Esophagus squamous epithelium (tissue), 5 donors: ENCODE measurements at places on chromosomes 2 and 18.

DNA sequence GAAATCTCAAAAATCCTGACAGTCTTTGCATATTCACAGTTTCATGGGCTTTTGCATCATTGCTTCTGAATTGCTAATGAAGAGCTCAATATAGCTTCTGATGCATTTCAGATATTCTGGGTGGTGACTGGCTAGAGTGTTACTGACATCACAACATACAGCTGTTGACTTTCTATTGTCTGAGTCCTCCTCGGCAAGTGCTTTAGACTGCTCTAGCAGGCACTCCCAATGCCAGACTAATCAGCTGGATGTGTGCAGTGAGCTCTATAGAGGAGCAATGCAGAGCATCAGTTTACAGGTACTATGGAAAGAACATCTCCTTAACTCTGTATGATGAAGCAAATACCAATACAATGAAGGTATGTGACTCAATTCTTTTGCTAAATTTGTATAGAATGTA is 54.9 kb downstream of the R3HDM1 start:
- DNase-seq, result no peak

GRCh38 chr18:13086906-13087305 is 95.7 kb downstream of the CEP192 start:
- DNase-seq, result no peak

- no peak for DNase-seq
These were observed 23.9 kb downstream of the PRKCE start for GRCh38 chr2:45675263-45675812.

- no peak for DNase-seq
These were observed 126.0 kb downstream of the NXPH2 start for GRCh38 chr2:138654146-138654545.

DNA sequence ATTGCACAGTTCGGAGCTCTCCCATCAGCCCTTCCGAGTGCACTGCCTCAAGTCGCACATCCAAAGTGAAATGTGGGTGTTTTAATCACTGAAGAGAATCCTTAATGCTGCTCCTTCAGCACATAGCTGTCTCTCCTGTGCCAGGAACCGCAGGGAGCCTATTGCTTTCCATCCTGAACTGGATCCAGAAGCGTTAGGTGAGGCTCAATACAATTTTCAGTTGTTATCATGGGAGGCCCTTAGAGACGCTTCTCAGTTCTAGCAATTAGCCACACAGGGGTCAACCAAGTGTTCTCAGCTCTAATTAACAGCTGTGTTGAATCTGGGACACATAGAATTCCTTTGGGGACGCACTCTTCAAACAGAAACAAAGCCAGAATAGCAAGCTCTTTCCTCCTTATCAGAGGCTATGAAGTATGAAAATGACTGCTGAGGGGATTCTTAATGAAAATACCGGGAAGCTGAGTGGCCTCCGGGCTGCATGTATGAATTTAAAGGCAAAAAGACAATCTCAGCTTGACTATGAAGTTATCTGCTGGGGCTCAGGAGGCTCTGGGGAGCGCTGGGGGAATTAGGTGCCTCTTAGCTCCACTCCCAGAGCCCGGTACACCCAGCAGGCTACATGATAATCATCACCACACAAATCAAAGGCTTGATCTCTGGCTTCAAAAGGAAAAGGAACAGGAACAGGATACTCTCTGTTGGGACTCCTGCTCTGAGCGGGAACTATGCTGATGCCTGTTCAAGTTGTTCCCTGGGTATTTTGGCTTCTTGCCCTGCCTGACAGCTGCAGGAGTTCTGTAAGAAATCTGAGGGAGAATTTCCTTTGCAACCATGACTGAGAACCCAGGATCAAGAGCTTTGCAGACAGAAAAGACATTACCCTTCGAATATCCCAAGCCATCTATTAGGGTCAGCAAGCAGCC is 55.4 kb upstream of the NCOA1 start:
- DNase-seq, result no peak

DNA sequence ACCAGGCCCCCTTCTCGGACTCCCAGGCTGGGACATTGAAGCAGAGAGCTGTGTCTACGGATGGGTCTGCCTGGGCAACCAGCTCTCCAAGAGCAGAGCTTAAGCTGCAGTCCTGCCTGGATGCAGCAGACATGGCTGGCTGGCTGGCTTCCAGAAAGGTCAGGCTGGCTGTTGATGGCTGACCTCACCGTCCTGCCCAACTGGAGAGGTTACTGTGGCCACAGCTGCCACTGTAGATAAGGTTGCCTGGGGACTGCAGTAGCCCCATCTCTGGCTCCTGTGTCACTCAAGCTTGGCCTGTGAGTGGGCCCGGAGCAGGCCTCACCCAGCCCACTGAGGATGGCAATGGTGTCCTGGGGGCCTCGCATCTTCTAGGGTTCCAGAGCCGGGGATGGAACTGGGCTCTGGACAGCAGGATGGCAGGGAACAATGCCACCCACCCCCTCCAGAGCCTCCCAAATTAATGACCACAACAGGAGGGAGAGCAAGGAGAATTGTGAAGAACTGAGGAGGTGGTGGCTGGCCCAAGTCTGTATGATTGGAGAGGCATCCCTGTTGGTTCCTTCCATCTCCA is 37.0 kb upstream of the FOSL2 start:
- DNase-seq, result no peak

DNA sequence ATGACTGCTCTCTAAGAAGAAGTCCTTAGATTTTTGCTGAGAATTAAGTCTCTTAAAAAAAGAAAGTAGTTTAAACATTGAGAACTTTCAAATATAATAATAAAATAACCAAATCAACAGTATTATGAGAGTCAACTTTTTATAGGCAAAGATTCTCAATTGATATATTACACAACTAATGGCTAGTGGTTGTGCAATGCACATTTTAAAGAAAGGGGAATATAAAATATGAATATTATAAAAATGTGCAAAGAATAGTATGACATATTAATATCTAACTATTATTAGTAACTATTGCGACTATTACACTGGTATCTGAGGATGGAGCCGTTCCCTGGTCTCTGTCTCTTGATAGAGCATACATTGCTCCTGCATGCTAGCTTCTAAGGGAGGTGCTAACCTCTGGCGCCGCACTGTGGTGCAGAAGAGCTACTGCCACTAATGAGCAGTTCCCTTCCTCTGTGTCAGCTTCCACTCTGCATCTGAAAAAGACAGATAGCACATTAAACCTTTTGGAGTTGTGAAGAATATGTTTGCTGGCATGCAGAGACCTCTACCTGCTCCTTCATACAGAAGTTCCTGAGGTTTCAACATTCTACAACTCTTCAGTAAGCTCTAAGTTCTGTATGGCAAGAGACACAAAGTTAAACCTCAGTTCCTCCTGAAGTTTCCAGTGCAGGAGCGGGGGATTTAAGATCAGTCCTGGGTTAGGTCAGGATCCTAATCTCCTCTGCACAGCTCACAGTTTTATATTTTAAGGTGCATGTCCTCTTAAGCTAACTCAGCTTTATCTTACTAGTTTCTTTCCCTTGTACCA is 3.5 kb upstream of the SLC9A2 start:
- DNase-seq, result no peak

- no peak for DNase-seq
These were observed 41.2 kb downstream of the CNGA3 start for GRCh38 chr2:98387478-98387877.

DNA sequence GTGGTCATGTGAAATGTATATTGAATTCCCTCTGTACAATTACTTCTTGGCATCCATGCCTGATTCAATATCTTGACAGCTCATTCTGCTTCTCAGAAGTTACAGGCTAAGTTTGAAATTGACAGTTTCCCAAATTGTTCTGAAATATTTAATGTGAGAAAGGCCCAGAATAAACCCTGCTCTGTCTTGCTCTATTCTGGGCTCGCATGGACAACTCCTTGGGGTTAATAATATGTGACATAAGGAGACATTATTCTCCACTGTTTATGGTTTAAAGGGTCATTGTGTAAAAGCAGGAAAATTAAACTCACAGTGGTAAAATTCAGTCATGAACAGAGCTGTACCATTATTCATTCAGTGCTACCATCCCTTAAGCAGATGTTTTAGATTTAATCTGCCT is 160.7 kb upstream of the CNTNAP5 start:
- no peak for DNase-seq

- DNase-seq, result no peak
These were observed 42.6 kb upstream of the PDCL3 start for GRCh38 chr2:100520224-100520623.
